ENCODE measurements at places on chromosomes 16 and 17. TPM values are rescaled to one million over a fixed set of nuclear protein-coding genes. Genes with fewer than 3 reads are reported as not detected.

- DNase-seq, result no peak
These were observed 55.1 kb upstream of the CLEC3A start for GRCh38 chr16:77967054-77967904.

DNA sequence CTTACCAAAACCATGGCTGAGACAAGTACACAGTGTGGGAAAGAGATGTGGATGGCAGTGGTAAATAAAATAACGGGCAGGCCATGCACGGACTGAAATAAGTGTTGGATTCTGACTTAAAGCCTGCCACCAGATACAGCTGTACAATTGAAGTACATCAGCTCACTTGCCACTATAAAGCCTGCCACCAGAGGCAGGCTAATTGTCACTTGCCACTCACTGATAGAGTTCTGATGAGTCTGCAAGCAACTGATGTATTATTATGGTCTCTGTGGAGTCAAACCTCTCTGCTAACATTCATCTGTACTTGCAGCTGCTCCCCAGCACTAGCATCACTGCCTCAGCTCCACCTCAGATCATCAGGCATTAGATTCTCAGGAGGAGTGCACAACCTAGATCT is 93.0 kb downstream of the CYTH1 start:
- DNase-seq, result no peak

- no peak for DNase-seq
These were observed 198.5 kb downstream of the CYLD start for GRCh38 chr16:50940275-50940854.

DNA sequence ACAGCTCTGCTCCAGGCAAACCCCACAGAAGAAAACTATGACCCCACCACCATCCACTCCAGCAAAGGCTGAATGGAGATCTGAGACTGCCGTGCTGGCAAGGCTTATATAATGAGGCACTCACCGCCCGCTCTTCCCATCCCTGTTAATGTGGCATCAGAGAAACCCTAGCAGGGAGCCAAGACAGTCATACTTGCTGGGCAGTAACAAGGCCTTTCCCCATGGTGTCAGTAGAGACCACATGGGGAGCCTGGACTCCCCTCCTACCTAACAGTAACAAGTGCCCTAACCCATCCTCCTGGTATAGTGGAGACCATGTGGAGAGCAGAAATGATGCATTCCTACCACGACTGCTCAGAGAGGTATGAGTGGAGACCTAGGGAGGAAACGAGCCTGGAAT is 235.2 kb downstream of the C16orf78 start:
- DNase-seq, result peak; percentile 29

GRCh38 chr16:14013571-14014283 is 57.4 kb upstream of the MRTFB start:
- peak; percentile 84 for DNase-seq

GRCh38 chr17:54948380-54948779 is 20.1 kb downstream of the COX11 start:
- no peak for DNase-seq

GRCh38 chr16:872436-873242 is 72.1 kb upstream of the GNG13 start:
- DNase-seq, result no peak

PIPOX gene
- polyA plus RNA-seq, result 2.1 TPM

GNAO1 gene
- 24.2 TPM for polyA plus RNA-seq

RAMP2 gene
- polyA plus RNA-seq, result 196 TPM

GRCh38 chr16:71542377-71542776 is 16.2 kb downstream of the CHST4 start:
- no peak for DNase-seq

CPPED1 gene
- 10.2 TPM for polyA plus RNA-seq

PYDC1 gene
- not detected for polyA plus RNA-seq

SOX8 gene
- polyA plus RNA-seq, result 1.9 TPM

SKA2 gene
- 62.2 TPM for polyA plus RNA-seq

- no peak for DNase-seq
These were observed 12.1 kb downstream of the CCDC42 start for GRCh38 chr17:8732406-8733085.

GRCh38 chr16:4021916-4022315 is 94.3 kb downstream of the ADCY9 start:
- DNase-seq, result no peak

EVI2B gene
- polyA plus RNA-seq, result 2.9 TPM

DHX58 gene
- polyA plus RNA-seq, result 18.8 TPM

SCN4A gene
- polyA plus RNA-seq, result 1.0 TPM

GRCh38 chr17:71163121-71163812 is 957.6 kb upstream of the SOX9 start:
- peak; percentile 47 for DNase-seq

TPSB2 gene
- polyA plus RNA-seq, result not detected

Data from right lung (tissue), 10 donors.